Non-pigmented ciliary epithelial cell (primary cell): ENCODE measurements at places on chromosomes 5 and 9.

GRCh38 chr9:130243015-130243881, 22.3 kb upstream of the HMCN2 start:
- DNase-seq = no peak

DNA sequence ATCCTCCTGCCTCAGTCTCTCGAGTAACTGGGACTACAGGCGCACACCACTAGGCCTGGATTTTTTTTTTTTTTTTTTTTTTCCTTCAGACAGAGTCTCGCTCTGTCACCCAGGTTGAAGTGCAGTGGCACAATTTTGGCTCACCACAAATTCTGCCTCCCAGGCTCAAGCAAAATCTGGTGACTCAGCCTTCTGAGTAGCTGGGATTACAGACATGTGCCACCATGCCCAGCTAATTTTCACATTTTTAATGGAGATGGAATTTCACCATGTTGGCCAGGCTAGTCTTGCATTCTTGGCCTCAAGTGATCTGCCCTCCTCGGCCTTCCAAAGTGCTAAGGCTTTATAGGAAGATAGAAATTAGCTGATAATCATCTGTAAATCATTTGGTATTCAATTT, 43.9 kb downstream of the NSA2 start:
- DNase-seq = no peak

GRCh38 chr9:2041736-2042135, 26.6 kb downstream of the SMARCA2 start:
- DNase-seq = no peak

DNA sequence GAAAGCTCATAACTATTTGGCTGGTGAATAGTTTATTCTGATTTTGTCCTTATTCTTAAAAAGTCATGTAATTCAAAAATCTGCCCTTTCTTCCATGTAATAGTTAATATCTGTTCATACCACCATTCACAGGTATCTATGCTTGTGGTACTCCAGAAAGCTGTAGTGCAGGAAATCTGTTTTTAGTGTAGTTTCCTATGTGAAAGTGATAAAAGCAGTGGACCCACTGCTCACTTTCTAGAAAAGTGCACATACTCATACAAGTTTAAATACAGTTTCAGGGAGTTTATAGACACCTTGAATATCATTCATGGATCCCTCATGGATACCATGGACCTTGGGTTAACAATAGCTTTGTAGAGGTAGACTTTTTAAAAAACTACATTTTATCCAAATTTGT, 20.2 kb downstream of the PBX3 start:
- no peak for DNase-seq

- no peak for DNase-seq
These were observed 26.1 kb downstream of the ZNF510 start for GRCh38 chr9:96751815-96752214.

- no peak for DNase-seq
These were observed 284.0 kb downstream of the DRD1 start for GRCh38 chr5:175159956-175160355.

DNA sequence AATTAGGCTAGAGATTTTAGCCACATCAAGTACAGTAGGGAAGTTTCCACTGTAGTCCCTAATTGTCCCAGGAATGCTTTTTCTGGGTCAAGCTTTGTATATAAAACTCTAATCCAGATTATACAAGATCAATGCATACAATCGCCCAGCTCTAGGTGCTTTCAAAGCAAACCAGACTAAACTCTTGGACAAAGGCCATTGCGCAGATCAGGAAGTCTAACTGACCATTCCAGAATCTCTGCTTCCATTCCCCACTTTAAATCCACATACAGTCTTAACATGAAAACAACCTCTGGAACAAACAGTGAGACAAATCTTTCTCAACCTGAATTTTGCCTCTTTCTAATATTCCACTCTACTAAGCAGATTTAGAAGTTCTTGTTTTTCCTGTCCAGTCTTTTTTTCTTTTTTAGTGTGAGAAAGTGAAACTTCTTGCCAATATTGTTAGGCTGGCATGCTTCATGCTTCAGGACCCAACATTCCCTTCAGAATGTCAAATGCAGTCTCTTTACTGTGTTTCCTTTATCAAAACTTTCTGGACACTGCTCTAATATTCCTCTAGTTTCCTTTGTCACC, 76.1 kb downstream of the ITGA1 start:
- DNase-seq = no peak

GRCh38 chr9:28598408-28598807, 1025.1 kb upstream of the C9orf72 start:
- DNase-seq = no peak

DNA sequence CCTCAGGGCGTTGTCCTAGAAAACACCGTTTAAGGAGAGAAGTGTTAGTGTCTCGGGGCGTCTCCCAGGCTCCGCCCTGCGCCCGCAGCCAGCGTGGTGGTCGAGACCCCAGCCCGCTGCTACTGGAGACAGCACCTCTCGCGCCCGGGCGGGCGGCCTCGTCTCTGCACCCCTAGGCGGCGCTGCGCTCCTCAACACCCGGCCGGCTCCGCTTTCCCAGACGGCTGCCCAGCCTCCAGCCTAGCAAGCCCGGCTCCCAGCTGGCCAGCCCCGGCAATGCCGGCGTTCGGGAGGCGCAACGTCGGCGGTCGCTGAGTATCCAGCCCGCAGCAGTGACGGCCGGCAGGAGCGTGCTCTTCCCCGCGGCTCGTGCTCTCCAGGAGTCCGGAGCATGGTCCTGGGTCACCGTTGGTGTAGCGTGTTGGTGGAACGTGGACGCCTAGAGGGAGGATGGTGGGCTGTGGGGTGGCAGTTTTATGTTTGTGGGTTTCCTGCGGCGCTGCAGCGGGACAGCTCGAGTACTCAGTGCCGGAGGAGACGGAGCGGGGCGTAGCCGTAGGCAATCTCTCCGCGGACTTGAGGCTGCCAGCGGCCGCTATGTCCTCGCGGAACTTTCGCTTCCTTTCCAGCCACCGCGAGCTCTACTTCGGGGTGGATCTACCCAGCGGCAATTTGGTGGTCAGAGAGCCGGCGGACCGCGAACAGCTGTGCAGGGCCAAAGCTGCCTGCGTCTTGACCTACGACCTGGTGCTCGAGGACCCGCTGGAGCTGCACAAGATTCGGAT, 536 bp downstream of the PCDHAC1 start:
- no peak for DNase-seq

GRCh38 chr5:65893749-65894430, 32.5 kb upstream of the ERBIN start:
- no peak for DNase-seq

- no peak for DNase-seq
These were observed 27.2 kb downstream of the PCDHGC5 start for GRCh38 chr5:141515946-141516671.

DNA sequence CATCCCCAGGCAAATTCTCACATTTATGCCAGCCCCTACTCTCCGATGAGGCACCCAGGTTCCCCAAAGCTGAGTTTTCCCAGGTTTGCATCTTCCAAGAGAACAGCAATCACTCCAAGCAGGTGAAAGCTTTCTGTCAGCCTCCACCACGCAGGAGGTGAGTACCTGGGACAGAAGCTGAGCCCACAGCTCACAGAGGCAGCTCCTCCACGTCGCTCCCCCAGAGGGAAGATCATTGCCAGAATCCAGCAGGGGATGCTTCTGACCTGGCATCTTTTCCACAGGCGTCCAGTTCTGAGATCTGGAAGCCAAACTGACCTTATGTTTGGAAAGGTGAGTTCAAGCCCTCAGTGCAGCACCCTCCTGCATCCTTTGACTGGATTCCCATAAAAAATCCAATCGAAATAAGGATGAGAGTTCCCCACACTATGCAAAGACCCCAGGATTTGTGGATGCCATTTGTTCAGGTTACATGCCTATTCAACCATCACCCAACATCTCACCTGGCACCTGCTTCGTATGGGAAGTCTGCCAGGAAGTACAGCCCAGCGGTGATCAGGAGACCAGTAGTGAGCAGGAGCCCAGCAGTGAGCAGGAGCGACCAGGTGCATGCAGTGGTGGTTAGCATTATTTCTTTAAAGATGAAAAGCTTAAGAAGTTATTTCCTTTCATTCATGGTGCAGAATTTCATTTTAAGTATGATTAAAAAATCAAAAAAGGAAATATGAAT, 47.4 kb upstream of the OLFM1 start:
- DNase-seq = no peak

GRCh38 chr9:4796988-4797853, 4.5 kb downstream of the RCL1 start:
- DNase-seq = no peak

- DNase-seq = no peak
These were observed 35.3 kb downstream of the NSUN2 start for GRCh38 chr5:6597557-6597956.

DNA sequence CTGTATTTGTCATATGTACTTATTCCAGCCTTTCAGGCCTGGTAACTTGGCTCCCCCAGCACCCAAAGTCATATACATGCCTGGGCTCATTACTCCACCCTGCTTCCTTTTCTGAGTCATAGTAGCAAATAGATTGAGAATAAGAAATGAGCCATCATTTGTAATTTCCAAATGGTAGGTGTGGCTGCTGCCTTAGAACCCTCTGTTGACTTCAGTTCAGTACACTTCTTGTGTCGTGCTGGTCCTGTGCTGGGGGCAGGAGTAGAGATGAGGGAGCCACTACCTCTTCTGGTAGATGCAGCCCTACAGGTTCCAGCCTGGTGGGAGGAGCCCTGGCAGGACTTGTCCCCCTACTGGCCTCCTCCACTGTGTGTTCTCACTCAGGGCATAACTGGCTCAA, 11.1 kb downstream of the GM2A start:
- peak; percentile 9 for DNase-seq

- DNase-seq = no peak
These were observed 22.6 kb downstream of the ABCA1 start for GRCh38 chr9:104905153-104905901.

DNA sequence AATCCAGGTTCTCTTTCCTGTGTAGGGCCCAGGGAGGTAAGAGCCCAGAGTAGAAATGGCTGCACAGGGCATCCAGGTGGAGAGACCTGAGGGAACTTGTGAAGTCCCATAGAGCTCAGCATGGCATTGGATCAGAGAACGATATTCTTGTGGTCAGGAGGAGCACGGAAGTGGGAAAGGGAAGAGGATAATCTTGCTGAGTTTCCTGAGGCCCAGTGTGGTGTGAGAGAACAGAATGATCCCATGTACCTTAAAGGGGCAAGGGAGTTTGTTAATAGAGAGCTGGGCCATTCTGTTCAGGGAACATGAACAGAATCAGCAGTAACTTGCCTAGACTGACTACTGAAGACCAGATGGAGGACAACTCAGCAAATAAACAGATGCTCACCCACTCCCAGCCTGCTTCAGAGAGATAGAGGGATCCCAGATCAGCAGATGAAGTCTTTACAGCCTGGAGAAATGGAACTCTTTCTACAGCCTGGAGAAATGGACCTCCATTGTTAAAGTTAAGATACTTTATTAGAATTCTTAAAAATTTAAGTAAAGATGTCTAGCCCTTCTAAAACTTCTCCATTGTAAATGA, 119.7 kb upstream of the ELL2 start:
- no peak for DNase-seq

DNA sequence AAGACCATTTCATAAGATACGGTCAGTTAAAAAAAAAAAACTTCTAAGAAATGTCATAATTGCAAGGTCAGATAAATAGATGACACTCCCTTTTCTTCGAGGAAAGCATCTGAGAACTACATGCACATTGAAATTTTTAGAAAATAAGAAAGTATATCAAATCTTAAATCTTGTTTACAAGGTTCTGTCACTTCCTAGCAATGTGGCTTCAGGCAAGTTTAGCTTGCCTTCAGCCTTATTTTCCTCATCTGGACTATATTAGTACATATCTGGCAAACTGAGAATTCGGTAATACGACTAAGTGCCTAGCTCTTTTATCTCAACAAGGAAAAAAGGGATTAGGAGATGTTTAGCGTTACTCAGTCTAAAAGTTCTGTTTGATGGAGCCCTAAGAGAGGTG, 32.5 kb upstream of the OR2K2 start:
- DNase-seq = no peak

GRCh38 chr9:4678679-4679267, 596 bp upstream of the CDC37L1 start:
- DNase-seq = no peak

- no peak for DNase-seq
These were observed 119.1 kb downstream of the C9orf50 start for GRCh38 chr9:129501771-129502319.

GRCh38 chr5:142958944-142959682, 188.9 kb downstream of the ARHGAP26 start:
- no peak for DNase-seq

GRCh38 chr9:36731068-36731956, 158.6 kb downstream of the MELK start:
- DNase-seq = no peak

GRCh38 chr9:129888293-129889121, 53.2 kb downstream of the USP20 start:
- DNase-seq = no peak

GRCh38 chr5:111200828-111201227, 23.4 kb upstream of the CAMK4 start:
- no peak for DNase-seq

DNA sequence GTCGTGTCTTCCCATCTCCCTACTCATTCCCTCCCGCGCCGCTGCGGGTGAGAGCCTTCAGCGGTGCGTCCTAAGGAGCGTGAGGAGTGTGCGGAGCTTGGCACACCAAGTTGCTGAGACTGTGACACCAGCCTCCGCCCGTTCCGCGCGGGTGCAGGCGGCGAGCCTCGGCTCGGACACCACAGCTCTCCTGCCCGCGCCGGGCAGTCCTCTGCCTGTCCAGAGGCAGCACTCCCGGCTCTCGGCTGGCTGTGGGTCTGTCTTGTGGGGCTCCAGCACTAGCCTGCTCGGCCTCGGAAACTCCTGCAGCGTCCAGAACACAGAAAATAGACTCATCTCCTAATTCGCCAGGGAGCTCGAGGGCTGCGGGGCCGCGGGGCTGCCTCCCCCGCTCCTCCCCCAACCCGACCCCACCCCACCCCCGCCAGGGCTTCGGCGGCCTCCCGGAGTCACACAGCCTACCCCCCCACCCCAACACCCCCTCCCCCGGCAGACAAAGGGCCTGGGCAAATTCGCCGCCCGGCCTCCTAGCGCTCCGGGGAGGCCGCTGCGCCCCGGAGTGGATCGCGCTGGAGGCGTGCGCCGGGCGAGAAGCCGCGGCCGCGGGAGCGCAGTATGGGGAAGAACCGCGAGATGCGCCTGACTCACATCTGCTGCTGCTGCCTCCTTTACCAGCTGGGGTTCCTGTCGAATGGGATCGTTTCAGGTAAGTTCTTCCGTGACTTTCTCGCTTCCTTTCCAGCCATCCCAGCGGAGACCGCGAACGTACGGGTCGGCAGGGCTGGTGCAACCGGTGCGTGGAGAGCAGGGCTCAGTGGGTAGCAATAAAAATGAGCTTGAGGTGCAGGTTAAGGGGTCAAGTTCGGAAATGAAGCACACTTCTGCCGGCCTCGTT, at the start of gene ADAMTS19:
Gene ADAMTS19 (plus strand): TSS at position 522 of the 895 bp plus-strand sequence. CDS start 94 bp downstream, at position 616.
- no peak for DNase-seq

GRCh38 chr5:134383980-134384697, 12.8 kb downstream of the UBE2B start:
- no peak for DNase-seq

- DNase-seq = no peak
These were observed 5.0 kb downstream of the NCBP1 start for GRCh38 chr9:97638666-97639065.

DNA sequence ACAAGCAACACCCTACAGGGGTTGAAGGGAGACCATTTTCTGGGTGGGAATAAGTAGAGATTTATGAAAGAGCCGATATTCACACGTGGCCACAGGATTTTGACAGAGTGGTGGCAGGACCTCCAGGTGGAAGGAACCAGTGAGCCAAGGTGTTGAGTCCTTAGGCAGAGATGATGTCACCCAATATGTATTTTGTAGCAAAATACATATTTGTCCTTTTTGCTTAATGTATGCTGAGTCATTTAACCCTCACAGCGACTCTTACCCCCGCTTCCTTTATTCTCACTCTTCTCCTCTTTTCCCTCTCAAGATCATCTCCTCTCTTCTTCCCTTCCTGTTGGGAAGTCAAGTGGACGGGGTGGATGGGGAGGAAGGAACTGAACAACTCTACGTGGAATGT, 215.7 kb upstream of the S1PR3 start:
- no peak for DNase-seq
